ENCODE measurements at places on chromosomes 16 and 17.
A peak's percentile ranks its signal among the peaks of the same experiment; 100 is the strongest.

- no peak for DNase-seq
Observed at GRCh38 chr16:56559109-56559508, 5.8 kb upstream of the MT4 start.

DNA sequence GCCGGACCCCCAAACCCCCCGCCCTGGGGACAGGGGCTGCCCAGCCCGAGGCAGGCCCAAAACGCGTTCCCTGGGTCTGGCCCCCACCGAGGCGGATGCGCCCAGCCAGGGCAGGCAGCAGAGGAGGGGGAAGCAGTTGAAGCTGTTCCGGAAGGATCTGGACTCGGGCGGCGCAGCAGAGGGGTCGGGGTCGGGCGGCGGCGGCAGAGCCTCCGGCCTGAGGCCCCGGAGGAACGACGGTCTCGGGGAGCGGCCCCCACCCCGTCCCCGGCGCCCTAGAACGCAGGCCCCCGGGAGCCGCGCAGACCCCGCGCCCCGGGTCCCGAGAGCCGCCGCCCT lies 22.9 kb upstream of the ZFPM1 start:
- DNase-seq, result peak; percentile 51

DNA sequence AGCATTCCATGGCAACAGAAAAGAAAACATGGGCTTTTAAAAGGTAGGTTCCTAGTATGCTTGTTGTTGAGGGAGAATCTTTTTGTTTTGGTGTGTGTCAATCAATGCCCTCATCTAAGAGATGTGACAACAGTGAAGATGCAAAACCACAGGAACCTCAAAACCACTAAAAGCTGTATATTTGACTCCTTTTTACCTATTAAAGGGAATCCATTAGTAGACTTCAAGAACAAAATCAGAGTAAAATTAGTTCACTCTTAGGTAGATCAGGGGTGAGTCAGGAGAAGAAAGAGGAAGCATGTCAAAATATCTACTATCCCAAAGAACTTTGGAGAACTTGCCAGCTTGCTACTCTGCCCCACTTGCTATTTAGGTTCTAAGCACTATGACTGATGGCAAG lies 89.1 kb downstream of the CDK5R1 start:
- peak; percentile 15 for DNase-seq

DNA sequence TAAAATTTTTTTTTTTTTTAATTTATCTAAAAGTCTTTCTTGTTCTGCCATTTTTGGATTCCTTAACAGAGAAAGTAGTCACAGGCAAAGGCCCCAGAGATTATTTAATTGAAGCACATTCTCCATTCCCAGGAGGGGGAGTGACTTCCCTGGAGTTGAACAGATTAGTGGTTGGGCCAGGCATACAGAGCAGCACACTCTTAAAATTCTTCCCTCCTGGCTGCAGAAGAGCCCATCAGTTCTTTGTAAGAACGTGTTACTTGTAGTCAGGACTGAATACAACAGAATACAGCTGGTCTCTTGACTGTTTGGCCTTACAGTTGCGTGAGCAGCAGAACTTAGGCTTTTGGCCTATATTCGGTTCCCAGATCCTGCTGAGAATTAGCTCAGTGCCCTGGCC lies 1.8 kb downstream of the ALKBH5 start:
- peak; percentile 34 for DNase-seq

DNA sequence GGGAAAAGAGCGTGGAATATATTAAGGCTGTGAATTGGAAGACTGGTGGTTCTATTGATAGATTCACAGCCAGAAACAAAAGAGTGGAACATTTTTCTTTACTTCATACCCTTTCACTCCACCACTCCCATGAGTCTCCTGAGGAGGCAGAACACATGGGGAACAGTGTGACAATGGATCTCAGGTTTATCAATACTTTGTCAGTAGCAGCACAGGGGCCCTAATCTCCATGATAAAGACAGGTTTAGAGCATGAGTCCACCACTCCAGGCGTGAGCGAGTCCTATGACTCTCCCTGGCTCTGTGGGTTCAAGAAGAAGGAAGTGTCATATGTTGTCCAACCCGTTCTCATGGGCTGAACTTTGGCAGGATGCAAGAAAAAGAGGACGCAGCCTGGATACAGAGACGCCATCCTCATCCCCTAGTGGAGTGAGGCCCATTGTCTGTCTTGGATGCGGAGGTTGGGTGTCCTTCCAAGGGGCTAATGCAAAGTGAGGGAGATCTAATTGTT lies 361.2 kb downstream of the TMEM114 start:
- no peak for DNase-seq

DNA sequence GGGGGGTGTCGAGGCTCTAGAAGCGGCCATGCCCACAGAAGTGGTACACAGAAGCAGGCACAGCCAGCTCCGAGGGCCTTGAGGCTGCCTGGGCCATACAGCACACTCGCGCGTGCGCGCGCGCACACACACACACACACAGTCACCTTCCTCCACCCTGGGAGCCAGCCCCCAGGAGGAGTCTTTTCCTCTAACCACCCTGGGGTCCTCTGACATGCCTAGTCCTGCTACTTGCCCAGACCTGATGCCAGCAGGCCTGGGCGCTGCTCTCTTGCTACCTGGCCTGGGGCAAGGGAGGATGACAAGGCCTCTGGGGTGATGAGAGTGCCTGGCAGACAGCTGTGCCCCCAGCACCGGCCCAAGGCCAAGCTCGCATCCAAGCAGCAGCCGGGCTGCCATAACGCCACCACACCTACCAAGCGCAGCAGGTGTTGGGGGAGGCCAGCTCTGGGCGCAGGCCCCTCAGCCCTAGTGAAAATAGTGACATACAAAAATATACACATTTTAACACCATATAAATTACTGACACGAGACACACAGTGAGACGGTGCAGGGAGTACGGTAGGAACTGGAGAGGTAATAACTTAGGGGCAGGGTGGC lies 41.1 kb downstream of the TSC2 start:
- DNase-seq, result no peak

GRCh38 chr17:32116937-32117336 lies 25.4 kb upstream of the RHOT1 start:
- DNase-seq, result no peak

- DNase-seq, result no peak
Observed at GRCh38 chr16:57664662-57665025, 3.5 kb upstream of the ADGRG3 start.

DNA sequence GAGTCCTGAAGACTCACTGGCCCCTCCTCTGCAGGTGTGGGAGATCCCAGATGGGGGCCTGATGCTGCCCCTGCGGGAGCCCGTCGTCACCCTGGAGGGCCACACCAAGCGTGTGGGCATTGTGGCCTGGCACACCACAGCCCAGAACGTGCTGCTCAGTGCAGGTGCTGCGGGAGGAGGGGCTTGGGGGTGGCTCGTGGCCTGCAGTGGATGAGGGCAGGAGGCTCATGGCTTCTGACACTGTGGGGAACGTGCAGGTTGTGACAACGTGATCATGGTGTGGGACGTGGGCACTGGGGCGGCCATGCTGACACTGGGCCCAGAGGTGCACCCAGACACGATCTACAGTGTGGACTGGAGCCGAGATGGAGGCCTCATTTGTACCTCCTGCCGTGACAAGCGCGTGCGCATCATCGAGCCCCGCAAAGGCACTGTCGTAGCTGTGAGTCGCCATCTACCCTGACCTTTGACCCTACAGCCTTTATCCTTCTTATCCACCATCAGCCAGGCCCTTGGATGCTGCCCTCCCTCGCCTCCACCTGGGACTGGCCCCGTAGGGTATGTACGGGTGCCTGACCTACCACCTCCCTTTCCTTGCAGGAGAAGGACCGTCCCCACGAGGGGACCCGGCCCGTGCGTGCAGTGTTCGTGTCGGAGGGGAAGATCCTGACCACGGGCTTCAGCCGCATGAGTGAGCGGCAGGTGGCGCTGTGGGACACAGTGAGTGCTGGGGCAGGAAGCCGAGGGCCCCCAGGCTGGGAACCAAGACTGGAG lies 3.6 kb downstream of the CORO1A start:
- peak; percentile 67 for DNase-seq

GRCh38 chr17:39527220-39527813 lies 66.0 kb downstream of the CDK12 start:
- peak; percentile 67 for DNase-seq

DNA sequence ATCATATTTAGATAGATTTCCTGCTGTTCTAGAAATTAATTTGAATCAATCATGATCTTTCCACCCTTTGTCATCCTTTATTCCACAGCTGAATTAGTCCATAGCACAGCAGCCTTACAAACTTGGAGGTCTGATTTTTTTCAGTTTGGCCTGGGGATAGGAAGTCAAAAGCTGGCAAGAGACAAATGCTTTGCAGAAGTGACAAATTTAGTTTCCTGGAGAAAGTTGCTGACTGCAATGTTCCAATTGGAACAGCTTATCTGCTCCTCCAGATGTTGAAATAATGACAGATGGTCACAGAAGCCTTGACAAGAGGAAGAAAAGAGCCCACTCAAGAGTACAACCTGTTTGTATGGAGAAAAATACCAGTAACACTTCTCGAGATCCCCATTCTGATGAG lies 1276.1 kb upstream of the CDH8 start:
- no peak for DNase-seq

- DNase-seq, result peak; percentile 90
Observed at GRCh38 chr16:75109732-75110243, 6.8 kb downstream of the LDHD start.

DNA sequence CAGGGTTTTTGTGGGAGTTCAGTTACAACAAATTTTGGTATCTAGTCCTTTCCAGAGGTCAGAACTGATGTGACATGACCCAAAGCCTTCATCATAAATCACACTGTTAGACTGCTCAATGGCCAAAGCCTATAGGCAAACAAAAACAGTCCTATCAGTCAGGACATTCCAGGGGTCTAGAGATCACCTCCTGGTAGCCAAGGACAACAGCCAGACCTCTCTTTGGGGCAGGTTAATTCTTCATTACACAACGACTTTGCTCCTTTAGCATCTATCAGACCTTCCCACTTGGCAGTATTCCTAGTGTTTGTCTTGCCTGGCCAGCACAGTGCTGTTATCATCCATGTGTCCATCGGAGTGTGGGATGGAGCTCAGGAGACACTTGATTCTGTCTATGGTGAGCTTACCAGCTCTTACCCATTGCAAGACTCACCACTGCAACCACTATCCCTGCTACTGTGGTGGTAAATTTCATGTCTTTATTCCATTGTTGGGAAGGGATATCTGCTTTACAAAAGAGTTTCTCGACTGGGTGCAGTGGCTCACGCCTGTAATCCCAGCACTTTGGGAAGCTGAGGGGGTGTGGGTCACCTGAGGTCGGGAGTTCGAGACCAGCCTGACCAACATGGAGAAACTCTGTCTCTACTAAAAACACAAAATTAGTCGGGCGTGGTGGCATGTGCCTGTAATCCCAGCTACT lies 95.5 kb upstream of the DHX40 start:
- no peak for DNase-seq

DNA sequence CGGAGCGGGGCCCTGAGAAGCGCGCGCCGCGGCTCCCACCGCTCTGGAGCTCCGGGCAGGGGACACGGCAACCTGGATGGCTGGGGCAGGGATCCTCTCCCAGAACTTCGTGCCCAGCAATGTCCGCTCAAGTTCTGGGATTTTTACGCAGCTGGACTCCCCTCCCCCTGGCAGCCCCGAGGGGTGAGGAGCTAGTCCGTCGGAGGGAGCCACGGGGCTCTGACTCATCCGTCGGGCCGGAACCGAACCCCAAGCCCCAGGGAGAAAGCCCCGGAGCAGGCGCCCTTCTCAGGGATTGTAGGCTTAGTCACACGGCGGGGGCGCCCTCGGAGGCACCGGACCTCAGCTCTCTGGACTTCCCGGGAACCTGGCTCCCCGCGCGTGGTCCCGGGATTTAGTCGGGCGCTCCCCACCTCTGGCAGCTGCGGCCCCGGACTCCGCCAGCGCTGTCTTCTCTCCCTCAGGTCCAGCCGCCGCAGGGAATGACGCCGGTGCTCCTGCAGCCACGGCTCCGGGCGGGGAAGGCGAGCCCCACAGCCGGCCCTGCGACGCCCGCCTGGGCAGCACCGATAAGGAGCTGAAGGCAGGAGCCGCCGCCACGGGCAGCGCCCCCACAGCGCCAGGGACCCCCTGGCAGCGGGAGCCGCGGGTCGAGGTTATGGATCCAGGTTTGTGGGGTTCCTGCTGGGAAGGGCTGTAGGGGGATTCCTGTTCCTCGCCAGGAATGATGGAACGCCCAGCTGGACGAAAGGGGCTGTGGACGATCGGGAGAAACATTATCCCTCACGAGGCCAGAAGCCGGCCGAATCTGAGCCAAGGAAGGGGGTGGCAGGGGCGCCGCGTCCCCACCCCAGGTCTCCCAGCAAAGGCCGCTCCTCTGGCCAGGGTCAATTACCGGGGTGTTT lies 830 bp downstream of the SPHK1 start:
- peak; percentile 26 for DNase-seq

GRCh38 chr16:89748921-89749320 lies 27.6 kb downstream of the ZNF276 start:
- no peak for DNase-seq

- DNase-seq, result no peak
Observed at GRCh38 chr16:22728167-22728836, 85.7 kb upstream of the HS3ST2 start.

DNA sequence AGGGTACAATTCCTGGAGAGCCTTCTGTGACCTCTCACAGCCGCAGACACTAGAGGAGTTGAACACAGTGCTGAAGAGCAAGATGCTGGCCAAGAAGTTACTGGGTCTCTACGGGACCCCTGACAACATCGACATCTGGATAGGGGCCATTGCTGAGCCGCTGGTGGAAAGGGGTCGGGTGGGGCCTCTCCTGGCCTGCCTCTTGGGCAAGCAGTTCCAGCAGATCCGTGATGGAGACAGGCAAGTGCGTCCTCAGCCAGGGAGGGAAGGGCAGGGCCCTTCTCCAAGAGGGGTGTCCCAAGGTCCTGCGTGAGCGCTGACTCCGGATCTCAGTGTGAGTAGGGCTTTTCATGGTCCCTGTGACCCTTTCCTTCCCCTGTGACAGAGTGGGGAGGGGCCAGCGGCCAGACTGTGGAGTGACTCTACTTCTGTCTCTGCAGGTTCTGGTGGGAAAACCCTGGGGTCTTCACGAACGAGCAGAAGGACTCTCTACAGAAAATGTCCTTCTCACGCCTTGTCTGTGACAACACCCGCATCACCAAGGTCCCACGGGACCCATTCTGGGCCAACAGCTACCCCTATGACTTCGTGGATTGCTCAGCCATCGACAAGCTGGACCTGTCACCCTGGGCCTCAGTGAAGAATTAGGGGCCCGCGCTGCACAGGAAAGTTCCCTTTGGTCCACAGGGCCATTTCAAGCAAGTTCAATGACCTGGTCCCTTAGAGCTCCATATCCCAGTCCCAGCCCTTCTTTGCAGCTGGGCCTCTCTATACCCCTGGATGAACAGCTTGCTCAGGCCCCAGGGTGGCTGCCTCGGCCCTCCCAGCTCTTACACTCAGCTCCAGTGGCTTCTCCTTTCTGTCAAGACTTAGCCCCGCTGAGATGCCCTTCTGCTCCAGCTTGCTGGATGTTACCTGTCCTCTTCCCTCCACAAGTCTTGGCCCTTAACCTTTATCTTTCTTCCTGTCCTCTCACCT lies 13.1 kb downstream of the MPO start:
- peak; percentile 94 for DNase-seq

GRCh38 chr17:73157521-73157890 lies 7.3 kb upstream of the SSTR2 start:
- DNase-seq, result no peak

DNA sequence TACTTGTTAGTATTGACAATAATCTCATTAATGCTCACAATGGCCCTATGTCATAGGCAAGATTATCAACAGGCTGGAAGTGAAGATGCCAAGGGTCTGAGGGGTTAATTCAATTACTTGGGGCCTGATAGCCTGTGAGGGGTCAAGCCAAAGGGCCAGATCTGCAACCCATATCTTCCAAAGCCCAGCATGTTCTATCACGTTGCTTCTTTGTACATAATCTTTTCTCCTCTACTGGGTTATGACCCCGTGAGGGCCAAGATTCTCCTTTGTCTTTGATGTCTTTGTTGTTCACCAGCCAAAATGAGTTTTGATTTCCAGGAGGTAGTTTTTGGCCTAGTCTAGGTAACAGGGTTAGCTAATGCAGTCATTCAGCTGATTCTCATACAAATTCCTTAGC lies 347.2 kb downstream of the UTP18 start:
- no peak for DNase-seq
